ENCODE measurements at places on chromosomes 6 and 20. TPM values are rescaled to one million over a fixed set of nuclear protein-coding genes. Genes with fewer than 3 reads are reported as not detected.

Gene ZSCAN16
- polyA plus RNA-seq = 11.2 TPM

Gene TAAR6
- polyA plus RNA-seq = not detected

Gene BLOC1S5
- 35.3 TPM for polyA plus RNA-seq

Gene CRISP3
- 0.55 TPM for polyA plus RNA-seq

Gene OLIG3
- not detected for polyA plus RNA-seq

DNA sequence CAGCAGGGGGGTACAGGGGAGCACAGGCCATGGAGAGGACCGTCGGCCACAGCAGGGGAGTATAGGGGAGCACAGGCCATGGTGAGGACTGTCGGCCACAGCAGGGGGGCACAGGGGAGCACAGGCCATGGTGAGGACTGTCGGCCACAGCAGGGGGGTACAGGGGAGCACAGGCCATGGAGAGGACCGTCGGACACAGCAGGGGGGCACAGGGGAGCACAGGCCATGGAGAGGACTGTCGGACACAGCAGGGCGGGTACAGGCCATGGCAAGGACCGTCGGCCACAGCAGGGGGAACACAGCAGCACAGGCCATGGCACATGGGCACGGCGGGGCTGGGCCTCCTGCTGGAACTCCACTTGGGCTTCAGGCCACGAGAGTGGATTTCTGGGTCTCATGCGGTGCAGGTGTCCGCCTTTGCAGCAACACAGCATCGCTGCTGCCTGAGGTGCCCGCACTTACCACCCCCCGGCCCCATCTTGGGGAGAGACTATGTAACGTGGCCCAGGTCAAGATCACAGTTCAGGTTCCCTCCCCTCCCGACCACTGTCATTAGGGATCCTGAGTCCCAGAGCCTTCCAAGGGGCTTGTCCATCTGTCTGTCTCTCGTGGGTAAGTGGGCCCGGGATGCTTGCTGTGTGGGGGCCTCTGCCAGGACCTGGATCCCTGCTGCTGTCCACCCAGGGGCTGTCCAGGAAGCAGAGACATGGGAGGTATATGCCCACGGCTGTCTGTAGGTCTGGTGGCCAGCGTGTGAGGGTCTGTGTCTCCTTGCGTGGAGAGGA is 2.5 kb downstream of the NPBWR2 start:
- DNase-seq = no peak

DNA sequence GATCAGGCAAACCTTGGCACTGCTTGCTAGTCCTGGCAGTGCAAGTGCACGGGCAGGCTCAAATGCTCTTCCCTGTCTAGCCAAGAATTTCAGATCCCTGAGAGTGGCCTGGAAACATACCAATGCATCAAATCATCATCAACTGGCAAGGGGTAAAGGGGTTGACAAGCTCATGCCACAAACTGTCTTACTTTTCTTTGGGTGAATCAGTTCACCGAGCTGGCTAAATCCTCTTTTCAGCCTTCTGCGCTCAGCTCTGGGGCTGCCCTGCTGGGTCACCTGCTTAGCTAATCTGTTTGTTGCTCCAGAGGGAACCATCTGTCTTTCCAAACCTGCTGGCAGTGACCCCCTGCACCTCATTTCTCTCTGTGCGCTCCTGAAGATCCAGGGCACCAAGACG is 59.5 kb downstream of the LYRM4 start:
- no peak for DNase-seq

- no peak for DNase-seq
Measured at GRCh38 chr6:143652841-143653331, 24.9 kb upstream of the PHACTR2 start.

DNA sequence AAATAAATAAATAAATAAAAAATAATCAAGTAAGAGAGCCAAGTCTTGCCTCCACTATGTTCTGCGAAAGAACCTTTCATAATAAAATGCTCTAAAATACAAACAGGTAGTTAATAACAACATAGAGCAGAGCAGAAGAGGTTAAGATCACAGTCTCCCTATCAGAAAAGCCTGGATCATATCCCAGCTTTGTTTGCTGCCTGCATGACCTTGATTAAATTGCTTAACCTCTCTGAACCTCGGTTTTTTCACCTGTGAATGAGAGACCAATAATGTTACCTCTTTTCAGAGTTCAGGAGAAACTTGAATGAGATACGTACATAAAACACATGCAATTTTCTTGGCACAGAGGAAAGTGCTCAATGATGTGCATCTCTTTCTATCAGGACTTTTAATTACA is 44.4 kb downstream of the ARHGAP18 start:
- no peak for DNase-seq

GRCh38 chr6:149905371-149905910 is 7.5 kb upstream of the RAET1E start:
- DNase-seq = no peak

DNA sequence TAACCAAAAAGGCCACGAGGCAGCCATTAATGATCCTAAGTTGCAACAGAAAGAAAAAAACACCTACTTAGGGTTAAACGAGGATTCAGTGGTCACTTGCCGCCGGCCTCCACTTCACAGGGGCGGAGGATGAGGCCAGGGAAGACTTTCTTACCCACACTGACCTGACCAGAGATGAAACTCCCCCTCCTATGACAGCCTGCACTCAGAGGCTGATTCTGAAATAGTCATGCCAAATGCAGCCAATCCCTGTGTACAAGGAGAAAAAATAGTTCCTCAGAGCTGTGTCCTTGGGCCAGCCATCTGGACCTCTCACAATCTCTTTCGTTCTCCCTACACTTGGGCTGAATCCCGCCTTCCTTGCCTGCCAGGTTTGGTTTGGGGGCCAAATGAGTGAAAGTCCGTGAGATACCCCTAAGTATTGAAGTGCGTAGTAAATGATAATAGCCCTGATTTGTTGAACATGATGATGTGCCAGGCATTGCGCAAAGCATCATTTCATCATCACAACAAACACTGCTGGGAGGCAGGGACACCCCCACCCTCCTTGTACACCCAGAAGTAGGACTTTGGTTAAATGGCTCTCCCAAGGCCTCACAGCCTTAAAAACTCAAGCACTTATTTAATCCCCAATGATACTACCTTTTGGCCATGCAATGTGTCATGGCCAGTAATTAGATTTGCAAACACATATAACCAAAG is 3.2 kb upstream of the IRF4 start:
- no peak for DNase-seq

DNA sequence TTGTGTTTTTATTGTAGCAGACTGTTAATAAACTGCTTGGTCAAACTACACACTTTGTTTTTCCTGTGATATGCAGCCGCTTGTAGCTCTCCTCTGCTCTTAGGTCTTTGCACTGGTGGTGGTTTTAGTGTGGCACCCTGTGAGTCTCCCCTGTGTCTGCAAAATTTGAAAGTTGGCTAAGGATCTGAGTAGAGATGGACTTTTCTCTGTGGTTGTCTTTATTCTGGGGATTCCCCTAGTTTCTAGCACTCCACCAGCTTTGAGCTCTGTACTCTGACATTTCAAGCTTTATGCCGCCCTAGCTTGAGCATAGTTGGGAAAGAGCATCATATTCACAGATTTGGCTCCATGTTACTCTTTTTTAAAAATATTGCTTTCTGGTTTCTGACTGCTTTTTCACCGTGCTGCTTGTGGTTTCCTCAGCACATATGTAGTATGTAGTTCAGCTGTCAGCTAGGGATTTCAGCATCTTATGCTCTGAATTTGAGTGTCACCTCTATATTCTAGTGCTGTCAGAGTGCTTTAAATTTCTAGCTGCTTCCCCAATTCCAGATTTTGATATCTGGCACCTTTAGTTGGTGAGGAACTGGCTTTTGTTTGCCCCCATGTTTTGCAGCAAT is 25.4 kb downstream of the CDYL start:
- DNase-seq = no peak

GRCh38 chr6:21395121-21395520 is 198.4 kb upstream of the SOX4 start:
- DNase-seq = no peak

- no peak for DNase-seq
Measured at GRCh38 chr6:170374571-170375444, 68.2 kb downstream of the FAM120B start.

- DNase-seq = no peak
Measured at GRCh38 chr6:40947876-40948526, 91.0 kb downstream of the UNC5CL start.

DNA sequence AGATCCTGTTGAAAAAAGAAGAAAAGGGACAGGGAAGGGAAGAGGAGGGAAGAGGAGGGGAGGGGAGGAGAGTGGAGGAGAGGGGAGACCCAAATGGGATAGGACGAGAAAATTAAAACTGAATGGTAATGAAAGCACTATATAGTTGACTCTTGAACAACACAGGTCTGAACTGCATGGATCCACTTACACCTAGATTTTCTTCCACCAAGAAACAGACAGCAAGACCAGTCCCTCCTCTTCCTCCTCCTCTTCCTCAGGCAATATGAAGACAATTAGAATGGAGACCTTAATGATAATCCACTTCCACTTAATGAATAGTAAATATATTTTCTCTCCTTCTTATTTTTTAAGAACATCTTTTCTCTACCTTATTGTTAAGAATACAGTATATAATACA is 113.5 kb downstream of the EPB41L2 start:
- no peak for DNase-seq

DNA sequence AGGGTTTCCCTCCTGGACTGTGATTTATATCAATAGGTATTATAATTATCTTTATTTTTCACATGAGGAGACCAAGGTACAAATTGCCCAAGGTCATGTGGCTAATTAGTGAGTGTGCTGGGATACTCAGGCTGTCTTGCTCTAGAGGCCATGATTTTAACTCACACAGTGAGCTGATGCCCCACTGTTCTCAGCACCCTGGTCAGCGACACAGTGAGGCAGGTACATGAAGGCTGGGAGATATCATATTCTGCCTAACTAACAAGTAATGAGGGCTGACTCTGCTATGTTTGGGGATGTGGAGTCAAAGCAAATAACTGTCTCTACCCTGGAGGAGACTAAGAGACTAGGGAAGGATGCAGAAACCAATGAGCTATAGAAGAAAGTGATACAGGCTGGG is 501.1 kb downstream of the PTPRT start:
- peak; percentile 29 for DNase-seq

DNA sequence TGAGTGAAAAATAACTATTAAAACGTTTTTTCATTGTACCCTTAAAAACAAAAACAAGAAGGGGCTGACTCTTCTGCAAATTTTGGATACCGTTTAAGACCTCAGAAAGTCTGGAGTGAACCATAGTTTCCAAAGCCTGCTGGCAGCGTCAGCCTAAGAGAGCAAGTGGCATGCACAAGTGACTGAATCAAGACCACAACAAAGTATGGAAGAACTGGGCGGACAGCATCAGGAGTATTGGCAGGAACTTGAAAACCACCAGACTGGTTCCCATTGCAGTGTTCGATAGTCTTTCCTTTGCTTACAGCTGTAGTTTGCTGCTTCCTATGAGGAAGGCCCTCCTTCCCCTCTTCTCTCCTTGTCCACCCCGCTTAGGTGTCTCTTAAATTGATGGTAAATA is 33.7 kb upstream of the MYLIP start:
- no peak for DNase-seq

GRCh38 chr6:27293436-27294098 is 18.5 kb downstream of the POM121L2 start:
- DNase-seq = no peak

GRCh38 chr20:10216146-10216791 is 2.4 kb upstream of the SNAP25 start:
- DNase-seq = peak; percentile 10

DNA sequence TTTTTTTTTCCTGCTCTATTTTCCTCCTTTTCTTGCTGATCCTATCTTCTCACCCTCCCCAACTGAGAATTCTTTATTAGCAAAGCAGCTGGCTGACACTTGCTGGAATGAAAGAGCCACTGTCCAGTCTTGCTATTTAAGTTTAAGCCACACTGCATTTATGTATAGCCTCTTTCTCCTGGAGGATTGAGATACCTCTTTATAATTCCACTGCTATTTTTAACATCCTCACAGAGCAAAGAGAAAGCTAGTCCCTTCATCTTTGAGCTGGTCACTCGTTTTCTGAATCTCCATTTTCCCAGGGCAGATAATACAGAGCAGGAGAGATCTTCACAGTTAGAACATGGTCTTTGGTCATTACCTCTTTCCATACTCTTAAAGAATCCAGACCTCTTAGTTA is 36.0 kb upstream of the EEF1A1 start:
- no peak for DNase-seq

- no peak for DNase-seq
Measured at GRCh38 chr6:138382498-138383265, 5.0 kb downstream of the SMIM28 start.

GRCh38 chr20:34831936-34832335 is 6.5 kb upstream of the NCOA6 start:
- DNase-seq = no peak

DNA sequence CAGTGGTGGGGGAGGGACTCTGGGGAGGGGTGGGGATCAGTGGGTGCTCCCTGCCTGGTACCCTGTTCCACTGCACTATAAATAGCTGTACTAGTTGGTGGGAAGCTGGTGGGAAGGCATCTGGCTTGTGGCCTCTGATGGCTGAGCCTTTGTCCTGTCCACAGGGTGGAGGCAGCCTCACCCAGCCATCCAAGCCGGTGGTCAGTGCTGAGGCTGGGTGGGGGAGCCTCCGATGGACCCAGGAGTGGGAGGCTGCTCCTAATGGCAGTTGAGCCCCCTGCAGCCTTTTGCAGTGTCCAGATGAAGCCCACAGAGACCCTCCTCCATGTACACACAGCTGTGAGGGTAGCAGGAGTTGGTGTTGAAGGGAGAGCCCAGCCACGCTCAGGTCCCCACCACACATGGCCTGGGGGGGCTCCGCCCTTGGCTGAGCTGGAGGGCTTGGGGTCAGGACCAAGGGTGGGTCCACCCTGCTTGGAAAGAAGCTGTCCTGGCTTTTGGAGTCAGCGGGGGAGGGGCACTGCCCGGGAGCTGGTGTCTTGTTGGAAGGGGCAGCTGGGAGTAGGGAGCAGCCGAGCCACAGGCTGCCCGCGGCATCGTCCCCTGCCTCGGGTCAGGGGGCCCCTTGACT is 2.5 kb downstream of the PPDPF start:
- DNase-seq = no peak

DNA sequence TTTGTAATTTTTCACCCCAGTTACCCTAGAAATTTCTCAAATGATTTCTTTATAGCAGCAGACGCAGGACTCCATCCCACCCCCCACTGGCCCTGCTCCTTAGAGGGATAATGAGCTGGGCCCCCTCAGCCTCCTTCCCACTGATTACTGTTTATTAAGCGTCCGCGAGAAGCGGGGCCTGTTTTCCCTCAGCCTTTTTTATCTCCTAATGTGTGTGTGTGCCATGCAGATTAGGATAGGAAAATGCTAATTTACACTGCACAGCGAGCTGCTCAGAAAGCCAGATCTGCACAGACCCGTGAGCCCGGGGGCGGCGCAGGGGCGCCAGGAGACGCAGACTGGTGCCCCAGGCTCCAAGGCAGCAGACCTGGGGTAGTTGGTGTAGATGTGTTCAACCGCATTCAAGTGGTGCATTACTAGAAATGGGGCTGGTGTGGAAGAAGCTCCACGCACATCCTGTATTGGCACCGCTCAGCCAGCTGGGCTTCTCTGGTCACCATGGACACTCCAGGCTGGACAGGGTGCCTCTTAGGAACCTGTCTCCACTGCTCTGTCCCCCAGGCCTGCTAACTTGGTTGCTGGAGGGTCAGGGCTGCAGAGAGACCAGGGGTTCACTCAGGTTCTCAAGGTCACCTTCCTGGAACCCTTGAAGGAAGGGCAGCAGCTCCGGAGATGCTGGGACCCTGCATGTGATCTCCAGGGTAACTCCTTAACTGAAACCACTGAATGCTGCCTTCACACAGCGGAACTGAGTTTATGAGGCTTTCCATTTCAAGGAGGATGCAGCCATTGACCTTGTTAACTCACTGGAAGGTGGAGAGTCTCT is 256.3 kb downstream of the ERMARD start:
- no peak for DNase-seq

GRCh38 chr6:8059129-8059528 is 5.1 kb downstream of the BLOC1S5 start:
- DNase-seq = no peak

Measured in right renal cortex interstitium (tissue), 3 donors.